ENCODE measurements at places on chromosomes 2 and 18.

DNA sequence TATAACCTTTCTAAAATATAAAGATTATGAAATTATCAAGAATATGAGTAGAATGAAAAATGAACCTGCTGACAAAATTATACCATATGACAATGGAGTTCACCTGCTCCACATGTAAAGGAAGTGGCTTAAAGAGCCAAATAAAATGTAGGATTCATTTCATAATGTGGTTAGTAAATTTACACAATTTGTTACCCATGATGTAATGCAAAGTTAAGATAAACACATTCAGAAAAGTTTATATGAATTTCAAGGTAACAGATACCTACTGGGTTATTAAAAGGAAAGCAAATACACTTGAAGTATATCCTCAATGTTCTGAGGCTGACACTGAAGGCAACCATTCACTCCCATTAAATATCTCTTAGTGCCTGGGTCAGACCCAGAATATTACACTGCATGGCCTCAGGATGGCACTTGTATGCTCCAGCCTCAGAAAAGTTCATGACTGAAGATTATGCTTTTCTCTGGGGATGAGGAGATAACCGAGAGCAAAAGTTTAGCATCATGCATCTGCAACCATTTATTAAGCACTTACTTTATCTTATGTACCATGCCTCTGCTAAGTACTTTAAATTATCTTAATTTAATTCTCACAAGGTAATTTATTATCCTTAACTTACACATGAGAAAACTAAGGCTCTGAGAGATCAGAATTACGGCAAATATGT, 6.2 kb downstream of the STRN start:
- DNase-seq: no peak

DNA sequence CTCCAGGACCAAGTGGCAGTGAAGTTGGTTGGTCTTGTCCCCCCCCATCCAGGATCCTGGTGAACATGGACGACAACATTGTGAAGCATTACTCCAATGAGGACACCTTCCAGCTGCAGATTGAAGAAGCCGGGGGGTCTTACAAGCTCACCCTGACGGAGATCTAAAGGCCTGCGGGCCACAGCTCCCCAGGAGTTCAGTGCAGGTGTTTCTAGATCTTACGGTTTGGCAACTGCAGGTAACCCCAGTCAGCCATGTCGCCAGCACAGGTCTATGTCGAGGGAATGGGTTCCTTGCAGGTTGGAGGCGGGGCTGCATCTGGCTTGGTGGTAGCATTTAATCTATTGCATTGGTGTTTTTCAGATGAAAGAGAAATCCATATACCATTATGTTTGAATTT, 42.8 kb upstream of the KLF11 start:
- DNase-seq: no peak

- DNase-seq: no peak
Observed at GRCh38 chr2:64379186-64379585, 74.8 kb upstream of the LGALSL start.

DNA sequence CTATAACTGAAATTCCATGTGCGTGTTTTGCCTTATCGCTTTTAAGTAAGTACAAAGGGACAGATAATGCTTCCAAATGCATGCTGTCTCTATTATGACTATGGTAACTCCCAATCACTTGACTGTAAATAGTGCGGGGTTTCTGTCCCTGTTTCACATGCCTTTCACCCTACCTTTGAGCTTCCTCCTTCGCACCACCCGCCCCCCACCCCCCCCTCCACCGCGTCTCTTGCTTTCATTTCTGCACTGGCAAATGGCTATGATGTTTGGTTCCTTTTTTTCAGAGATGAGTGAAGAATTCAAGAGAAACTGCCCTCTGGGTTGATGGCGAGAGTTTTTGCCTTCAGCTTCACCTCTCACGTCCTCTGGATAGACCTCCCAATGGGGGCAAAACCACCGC, 25.0 kb upstream of the SPP2 start:
- no peak for DNase-seq

- no peak for DNase-seq
Observed at GRCh38 chr2:30601375-30601774, 154.3 kb downstream of the LCLAT1 start.

- DNase-seq: no peak
Observed at GRCh38 chr18:9637036-9637767, 22.8 kb upstream of the PPP4R1 start.

- no peak for DNase-seq
Observed at GRCh38 chr2:16228471-16228870, 288.1 kb downstream of the MYCN start.

DNA sequence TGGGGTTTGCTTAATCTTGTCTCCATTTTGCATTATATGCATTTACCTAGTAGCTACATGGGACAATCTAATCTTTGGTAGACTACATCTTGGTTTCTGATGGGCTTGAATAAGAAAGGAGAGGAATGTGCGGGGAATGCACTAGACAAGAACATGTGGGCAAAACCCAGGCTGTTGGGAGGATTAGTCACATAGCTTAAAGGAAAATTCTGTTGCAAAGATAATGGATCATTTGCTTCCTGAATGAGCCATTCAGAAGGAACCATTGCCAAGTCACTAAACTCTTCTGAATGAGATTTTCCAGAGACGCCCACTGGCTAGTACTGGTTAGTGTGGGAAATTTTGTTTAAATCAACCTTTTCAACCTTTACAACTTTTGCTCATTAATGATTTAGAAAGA, 84.8 kb downstream of the OSBPL6 start:
- no peak for DNase-seq

DNA sequence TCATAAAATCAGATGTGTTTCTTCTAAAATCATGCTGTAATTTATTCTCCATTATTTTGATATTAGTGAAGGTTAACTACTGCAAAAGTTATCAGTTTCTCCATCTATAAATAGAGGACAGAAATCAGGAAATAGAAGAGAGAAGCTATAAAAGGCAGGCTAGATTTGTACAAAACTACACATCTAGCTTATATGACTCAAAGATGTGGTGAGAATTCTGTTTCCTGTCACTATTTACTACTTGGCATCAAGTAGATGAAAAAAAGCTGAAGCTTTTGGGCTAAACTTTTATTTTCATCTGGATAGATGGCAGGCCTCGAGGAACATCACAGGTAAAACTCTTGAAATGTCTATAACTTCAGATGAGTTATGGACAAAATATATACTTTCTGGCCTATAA, 49.8 kb upstream of the NAB1 start:
- no peak for DNase-seq

- no peak for DNase-seq
Observed at GRCh38 chr18:58194028-58194427, 150.0 kb downstream of the NEDD4L start.

DNA sequence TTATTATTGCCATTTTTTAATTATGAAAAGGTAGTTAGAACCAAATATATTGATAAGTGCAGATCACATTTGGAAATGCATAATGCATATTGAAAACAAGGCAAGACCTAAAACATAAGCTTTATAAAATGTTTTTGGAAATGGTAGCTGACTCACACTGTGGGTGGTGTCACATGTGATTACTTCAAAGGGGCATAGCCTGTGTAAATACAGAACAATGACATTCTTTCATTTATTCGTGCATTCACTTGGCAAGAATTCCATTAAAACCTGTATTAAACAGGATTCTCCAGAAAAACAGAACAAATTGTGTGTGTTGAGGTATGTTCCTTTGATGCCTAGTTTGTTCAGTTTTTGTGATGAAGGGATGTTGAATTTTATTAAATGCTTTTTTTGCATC, 427.3 kb upstream of the ST6GAL2 start:
- no peak for DNase-seq

- no peak for DNase-seq
Observed at GRCh38 chr18:471716-472115, 28.8 kb downstream of the COLEC12 start.

- no peak for DNase-seq
Observed at GRCh38 chr2:33139949-33140348, 193.2 kb downstream of the LTBP1 start.

GRCh38 chr18:38545071-38545470, 979.5 kb upstream of the CELF4 start:
- no peak for DNase-seq

All from activated CD4-positive, alpha-beta T cell treated with anti-CD3 and anti-CD28 coated beads, Interleukin-2, amount 50 U/mL, for 4 hours (primary cell).